ENCODE measurements at places on chromosomes 6 and 20. TPM values are rescaled to one million over a fixed set of nuclear protein-coding genes. Genes with fewer than 3 reads are reported as not detected.

MTO1 gene
- polyA plus RNA-seq: 36.2 TPM

ARFGAP1 gene
- polyA plus RNA-seq: 52.9 TPM

SCAF8 gene
- 59.6 TPM for polyA plus RNA-seq

ECT2L gene
- 0.14 TPM for polyA plus RNA-seq

DNA sequence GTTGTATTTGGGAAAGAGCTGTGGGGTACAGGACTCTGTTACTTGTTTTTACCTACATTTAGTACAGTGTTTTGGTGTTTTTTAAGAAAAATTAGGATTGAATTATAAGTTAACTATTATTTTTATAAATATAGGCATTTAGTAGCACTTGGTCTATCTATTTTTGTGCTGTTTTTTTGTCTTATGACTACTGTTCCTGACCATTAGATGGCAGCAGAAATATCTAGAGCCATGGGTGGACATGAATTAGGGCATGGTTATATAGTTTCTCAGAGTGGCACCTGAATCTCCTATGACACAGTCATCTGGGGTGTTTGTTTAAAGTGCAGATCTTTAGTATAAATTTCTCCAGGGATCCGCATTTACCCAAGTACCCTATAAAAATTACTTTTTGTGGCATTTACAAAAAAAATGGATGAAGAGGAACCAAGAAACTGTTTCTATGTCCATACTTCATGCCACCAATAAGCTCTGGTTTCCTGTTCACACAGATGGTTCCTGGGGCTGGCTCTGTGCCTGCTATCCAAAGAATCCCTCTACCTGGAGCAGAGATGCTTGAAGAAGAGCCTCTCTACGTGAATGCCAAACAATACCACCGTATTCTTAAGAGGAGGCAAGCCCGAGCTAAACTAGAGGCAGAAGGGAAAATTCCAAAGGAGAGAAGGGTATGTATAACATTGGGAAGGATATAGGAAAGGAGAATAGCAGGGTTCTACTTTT lies 19.8 kb downstream of the NFYA start:
- no peak for DNase-seq

DNA sequence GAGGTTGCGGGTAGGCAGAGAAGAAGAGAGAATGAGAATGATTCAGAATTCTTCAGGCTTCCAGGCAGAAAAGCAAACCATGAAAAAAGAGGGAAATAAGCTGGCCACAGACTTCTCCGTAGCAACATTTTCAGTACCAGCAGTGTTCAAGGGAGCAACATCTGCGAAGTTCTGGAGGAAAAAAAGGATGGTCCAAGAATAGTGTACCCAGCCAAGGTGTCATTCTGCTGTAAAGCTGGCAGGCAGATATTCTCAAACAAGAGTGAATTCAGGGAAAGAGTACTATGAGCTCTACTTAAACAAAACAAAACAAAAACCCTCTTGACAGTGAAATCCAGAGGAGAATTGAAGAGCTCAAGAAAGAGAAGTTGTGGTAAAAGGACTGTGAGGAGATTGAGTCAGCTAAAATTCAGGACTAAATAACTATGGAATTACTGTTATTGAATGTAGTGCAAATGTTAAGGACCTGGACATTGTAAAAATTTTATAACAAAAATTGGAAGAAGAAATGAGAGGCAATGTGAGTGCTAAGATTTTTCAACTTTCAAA lies 86.5 kb downstream of the ATRN start:
- DNase-seq: no peak

DNA sequence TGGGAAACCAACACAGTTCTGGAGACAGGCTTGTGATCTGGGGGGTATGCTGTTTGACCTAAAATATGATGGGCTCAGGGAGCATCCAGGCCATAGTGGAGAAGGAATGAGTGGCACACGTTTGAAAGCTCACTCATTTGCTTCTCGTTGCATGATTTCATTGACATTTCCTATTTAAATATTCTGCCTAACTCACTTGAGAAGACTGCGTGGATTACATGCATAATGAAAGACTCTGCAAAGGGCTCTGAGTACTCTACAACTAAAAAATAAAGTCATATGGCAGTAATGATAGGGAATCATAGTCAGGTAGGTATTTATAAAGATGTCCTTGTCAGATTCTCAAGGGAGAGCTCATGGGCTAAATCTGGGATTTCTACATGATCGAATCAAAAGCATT lies 117.9 kb downstream of the LAMP5 start:
- no peak for DNase-seq

- no peak for DNase-seq
Measured at GRCh38 chr20:8627340-8628004, 441.4 kb upstream of the PLCB4 start.

GRCh38 chr6:66772800-66773199 lies 1065.8 kb upstream of the EYS start:
- no peak for DNase-seq

- DNase-seq: no peak
Measured at GRCh38 chr6:31972709-31973350, 892 bp upstream of the DXO start.

Data from right renal cortex interstitium (tissue), 3 donors.